ENCODE measurements at places on chromosomes 1 and 21.

GRCh38 chr1:24928689-24929397 lies 1.2 kb downstream of the RUNX3 start:
- DNase-seq: no peak

DNA sequence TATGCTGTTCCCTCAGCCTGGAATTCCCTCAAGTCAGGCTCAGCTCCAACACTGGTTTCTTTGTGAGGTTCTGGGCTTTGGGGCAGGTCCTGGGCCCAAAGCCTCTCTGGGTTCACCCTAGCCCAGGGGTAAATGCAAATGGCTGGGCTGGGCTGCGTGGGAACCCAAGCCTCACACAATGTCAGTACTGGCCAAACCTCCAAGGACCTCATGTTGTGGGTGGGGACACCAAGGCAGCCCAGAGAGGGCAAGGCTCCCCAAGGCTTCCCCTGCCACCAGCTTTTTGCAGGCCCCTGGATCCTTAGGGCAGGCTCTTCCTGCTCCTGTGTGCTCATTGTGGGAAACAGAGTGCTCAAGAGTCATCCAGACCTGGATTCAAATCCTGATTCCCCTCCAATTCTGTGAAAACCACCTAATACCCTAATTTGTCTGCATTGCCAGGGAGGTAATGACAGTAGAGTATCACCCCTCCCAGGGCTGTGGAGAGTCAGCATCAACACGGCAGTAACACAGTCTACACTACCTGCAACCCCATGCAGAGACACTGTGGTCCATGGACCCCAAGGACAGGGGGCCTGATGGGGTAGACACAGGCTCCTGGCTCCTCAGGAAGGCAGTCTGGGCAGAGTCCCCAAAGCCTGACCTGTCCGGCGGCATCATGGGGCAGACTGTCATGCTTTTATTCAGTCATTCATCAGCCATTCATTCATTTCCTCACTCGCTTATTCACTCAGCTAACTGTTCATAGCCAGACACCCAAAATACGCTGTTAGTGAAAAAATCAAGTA lies 85.7 kb downstream of the DMRTB1 start:
- DNase-seq: no peak

- DNase-seq: no peak
Measured at GRCh38 chr1:37108596-37109188, 74.4 kb upstream of the GRIK3 start.

- no peak for DNase-seq
Measured at GRCh38 chr1:86169625-86170024, 13.1 kb upstream of the COL24A1 start.

GRCh38 chr1:180168786-180169639 lies 14.3 kb downstream of the QSOX1 start:
- no peak for DNase-seq

DNA sequence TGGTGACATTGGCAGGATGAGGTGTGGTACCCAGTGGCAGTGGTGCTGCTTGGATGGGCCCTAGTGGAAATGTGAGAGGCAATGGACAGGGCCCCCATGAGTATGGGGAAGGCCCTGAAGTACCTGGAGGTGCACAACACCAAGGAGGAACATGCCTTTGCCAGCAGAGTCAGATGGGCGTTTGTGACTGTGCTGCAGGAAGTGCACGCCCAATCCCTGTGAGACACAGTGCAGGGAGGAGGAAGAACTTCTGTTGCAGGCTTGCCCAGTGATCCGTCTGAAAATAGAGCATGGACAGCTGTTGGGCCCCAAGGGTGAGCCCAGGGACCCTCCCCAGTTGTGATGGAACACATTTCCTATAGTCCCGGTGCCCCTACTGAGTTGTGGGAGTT lies 42.7 kb downstream of the GJA5 start:
- DNase-seq: no peak

- no peak for DNase-seq
Measured at GRCh38 chr1:236128646-236129178, 13.6 kb upstream of the GPR137B start.

DNA sequence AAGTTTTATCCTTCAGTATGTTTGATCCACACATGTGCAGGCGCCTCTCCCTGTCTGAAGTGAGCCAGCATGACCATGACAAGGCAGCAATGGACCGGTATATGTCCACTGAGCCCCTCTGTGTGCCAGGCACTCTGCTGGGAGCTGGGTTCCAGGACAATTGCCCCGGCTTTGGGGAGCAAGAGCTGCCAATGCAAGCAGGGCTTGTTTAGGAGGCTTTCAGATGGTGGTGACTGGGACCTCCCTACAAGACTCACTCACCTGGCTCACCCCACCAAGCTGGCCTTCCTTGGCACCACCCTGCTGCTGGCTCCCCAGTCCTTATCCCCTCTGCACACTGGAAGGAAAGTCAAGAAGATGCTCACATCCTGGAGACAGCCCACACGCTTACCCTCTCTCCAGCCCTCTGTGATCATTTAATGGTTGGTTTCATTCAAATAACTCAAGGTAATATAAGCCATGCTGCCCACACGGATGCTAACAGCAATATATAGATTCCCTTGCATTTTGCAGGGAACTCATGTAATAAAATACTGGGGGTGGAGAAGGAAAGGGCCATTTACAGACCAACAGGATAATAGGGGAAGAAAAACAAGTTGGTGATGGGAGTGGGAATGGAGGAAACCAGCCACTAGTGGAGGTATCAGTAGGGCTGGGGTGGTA lies 23.6 kb downstream of the KCND3 start:
- no peak for DNase-seq

DNA sequence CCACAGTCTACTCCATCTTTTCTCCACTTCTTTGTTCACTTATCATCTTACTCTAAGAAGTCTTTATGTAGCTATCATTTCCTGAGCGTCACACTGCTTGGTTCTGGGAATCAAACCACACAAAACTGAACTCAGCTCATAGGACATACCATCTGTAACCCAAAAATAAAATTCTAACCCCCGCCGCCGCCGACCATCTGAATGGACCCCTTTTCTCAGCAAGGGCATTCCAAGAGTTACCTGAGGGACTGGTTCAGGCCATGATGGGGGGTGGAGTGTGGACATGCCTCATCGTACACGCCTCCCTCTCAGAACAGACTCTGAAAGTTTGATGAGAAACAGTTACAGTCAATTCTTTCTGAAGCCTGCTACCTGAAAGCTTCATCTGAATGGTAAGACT lies 12.6 kb upstream of the CHI3L2 start:
- no peak for DNase-seq

DNA sequence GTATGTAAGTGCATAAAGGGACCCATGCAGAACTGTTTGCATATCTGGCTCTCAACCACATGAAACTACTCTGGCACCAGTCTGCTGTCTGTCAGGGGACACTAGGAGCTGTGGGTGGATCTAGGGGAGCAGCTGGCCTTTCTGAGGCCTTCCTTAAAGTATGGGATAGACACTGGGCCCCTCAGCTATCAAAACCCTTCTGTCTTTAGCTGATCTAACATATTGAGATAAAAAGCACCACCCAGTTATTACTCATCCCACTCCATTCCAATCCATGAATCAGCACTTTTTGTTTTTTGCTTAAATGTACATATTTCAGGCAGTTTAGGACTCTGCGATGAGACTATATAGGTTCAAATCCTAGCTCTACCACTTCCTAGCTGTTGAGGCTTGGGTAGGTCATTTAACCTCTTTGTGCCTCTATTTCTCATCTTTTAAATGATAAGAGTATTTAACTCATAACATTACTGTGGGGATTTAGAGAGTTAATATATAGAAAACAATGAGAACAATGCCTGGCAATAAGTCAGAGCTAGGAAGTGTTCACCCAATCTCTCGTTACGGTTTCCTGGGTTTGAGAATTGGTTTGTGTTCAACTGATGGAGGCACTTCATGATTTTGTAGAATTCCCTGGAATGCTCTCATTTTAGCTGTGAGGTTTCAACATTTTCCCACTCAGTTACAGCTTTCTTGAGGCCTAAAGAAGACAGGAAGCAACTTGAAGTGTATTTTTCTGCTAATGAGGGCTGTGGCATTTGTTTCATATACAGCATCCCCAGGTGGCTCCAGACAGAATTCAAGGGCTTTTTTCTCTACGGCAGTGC lies 68.9 kb downstream of the LRIG2 start:
- no peak for DNase-seq

DNA sequence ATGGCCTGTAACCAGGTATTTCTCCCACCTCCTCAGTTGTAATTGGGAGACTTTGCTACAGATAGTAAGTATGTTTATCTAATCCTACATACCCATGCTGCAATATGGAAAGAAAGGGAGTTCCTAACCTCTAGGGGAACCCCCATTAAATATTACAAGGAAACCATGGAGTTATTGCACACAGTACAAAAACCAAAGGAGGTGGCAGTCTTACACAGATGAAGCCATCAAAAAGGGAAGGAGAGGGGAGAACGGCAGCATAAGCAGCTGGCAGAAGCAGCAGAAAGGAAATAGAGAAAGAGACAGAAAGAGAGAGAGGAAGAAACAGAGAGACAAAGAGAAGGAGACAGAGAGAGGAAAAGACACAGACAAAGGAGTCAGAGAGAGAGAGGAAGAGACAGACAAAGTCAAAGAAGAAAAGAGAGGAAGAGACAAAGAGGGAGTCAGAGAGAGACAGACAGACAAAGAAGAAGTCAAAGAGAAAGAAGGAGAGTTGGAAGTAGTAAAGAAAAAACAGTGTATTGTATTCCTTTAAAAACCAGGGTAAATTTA lies 142.9 kb downstream of the FASLG start:
- DNase-seq: no peak

- DNase-seq: no peak
Measured at GRCh38 chr21:34671462-34671861, 2.7 kb downstream of the CLIC6 start.

DNA sequence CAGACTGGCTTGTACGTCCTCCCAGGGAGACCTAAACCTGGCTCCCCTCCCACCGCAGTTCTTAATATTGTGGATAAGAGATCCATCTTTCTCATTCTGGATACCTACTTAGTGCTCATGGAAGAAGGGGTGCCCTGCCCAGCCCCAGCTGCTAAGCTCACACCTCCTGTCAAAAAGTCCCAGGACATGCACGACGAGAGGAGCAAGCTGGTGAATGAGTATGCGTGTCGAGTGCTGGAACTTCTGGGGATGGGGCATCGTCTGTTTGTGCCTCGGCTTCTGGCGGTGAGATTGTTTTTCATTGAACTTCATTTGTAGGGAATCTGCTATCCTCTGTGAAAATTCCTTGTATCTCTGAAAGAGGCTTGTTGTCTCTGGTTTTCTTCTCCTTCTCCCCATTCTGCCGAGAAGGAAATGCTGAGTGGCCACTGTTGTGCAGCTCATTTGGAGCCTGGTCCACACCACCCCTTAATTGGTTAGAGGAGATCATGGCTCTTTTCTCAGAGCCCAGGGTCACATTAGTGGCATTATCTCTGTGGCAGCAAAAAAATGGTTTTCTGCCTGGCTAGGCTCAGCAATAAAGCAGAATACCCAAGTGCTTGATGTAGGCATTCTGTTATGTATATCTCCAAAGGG lies 199.4 kb upstream of the CACYBP start:
- DNase-seq: no peak

GRCh38 chr1:99269321-99269720 lies 5.0 kb downstream of the PLPPR4 start:
- DNase-seq: no peak

GRCh38 chr1:9714257-9714718 lies 62.8 kb downstream of the PIK3CD start:
- no peak for DNase-seq

- DNase-seq: no peak
Measured at GRCh38 chr1:166907763-166908162, 31.7 kb upstream of the TADA1 start.

DNA sequence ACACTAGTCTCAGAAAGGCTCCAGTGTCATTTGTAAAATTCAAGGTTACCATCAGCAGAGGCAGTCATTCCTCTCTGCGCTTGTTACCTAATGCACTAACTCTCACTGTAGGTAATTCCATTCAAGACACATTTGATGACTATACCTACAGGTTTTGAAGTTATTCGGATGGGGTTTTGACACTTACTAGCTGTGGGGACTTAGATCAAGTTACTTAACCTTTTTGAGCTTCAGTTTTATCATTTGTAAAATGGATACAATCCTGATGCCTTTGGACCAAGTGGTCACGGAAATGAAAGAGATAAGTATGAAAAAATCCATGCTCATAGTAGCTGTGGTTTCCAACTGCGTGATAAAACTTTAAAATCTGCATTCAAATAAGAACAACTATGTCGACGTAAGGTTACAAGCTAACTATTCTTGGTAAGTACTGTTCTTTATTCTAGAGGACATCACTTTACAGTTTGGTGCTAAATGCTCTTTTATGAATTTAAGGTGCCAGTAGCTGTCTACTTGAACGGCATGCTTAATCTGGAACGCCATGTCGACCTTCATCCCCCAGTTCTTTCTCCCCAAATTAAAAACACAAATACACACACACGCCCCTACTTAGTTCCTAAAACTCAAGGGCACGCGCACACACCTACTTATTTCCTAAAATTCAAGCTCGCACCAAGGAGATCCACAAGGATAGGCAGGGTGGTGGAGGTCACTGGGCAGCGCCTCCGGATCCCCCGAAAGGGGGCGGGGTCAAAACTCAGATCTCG lies 550 bp upstream of the NFYC start:
- DNase-seq: no peak

GRCh38 chr1:193654951-193655735 lies 468.7 kb upstream of the B3GALT2 start:
- DNase-seq: no peak

GRCh38 chr1:115927971-115928370 lies 48.3 kb upstream of the SLC22A15 start:
- DNase-seq: no peak

DNA sequence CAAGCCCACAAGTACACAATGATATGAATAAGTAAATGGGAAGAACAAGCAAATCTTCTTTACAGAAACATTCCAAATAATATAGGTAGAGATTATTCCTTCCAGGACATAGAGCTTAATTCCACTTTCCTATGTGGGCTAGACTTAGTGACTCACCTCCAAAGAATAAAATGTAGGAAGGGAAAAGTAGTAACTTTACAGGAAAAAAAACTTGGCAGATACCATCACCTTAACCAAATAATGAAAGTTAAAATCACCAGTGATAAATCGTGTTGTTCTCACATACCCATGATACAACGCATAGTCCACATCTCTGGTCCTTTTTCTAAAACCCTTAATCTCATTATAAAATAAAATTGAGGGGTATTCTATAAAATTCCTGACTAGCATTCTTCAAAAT lies 260.8 kb downstream of the SPATA17 start:
- DNase-seq: no peak

- no peak for DNase-seq
Measured at GRCh38 chr1:173424782-173425407, 52.2 kb upstream of the PRDX6 start.

- no peak for DNase-seq
Measured at GRCh38 chr1:44647896-44648295, 26.4 kb downstream of the TMEM53 start.

- peak; percentile 92 for DNase-seq
Measured at GRCh38 chr1:162548170-162548569, 13.4 kb upstream of the UAP1 start.

Data from lower leg skin (tissue), 4 donors.